NCI-H524 (cell line): ENCODE measurements at places on chromosomes 16 and 17.

DNA sequence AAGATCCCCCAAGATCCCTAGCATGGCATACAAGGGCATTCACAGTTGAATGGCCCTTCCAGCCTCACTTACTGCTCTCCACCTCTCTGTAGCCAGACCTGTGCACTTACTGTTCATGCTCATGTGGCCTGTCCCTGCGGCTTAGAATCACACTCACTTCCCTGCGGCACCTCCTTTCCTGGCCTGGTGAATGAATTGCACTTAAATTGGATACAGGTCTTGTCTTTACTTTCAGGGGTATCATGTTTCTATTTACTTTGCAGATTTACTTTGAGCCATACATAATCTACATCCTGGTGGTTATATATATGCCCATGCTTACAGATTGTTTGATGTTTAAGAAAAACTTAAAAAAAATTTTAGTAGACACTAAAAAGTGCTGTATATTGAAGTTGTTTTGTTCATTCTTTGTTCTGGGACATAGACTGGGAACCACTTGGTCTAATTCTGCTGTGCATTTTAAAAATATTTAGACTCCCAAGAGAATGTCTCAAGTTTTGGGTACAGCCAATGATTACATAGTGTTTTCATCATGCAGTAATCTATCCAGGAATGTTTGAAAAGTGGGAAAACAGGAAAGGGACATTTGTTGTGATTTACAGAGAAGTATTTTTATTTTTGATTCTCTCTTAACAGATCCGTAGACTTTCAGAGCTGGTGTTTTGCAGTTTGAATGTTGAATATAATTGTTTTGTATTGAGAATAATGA lies 63.9 kb downstream of the NUP88 start:
- DNase-seq, result peak; percentile 4

- DNase-seq, result no peak
These were observed 729 bp downstream of the ADORA2B start for GRCh38 chr17:15945527-15946191.

GRCh38 chr17:64158831-64159590 lies 29.1 kb upstream of the ERN1 start:
- DNase-seq, result no peak

GRCh38 chr16:65547772-65548446 lies 426.0 kb upstream of the CDH11 start:
- no peak for DNase-seq

DNA sequence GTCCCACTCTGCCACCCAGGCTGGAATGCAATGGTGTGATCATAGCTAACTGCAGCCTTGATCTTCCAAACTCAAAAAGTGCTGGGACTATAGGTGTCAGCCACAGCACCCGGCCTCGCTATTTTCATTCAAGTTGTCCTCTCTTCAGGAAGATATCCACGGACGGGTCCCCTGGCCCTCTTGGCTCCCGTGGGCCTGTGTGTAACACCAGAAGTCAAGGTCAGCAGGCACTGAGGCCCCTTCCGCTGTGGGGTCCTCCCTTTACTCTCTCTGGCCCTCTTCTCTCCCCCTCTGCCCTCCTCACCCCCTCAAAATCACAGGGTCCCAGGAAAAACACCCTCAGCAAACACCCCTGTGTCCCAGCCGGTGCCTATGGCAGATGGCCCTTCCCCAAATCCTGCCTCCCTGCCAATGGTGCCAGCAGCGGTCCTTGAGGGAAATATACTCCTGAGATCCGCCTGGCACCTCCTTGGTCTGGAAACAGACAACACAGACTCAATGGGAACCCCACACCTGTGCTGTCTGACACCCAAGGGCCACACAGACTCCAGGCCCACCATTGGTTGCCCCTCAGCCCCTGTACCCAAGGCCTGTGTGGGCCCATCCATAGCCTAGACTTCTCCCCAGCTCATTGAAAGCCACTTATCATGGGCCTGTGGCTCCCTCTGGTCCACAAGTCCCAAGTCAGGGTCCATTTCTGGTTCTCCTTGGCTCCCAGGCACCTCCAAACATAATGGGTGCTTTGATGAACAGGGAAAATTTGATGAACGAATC lies 221.5 kb downstream of the ZNF423 start:
- no peak for DNase-seq

GRCh38 chr17:62178579-62178978 lies 113.5 kb upstream of the MED13 start:
- DNase-seq, result no peak

GRCh38 chr16:58628845-58629732 lies 537 bp downstream of the CNOT1 start:
- DNase-seq, result peak; percentile 44

GRCh38 chr16:8694795-8695728 lies 20.6 kb downstream of the ABAT start:
- peak; percentile 56 for DNase-seq

- no peak for DNase-seq
These were observed 50.2 kb downstream of the WSB1 start for GRCh38 chr17:27343977-27344607.

GRCh38 chr16:2804728-2805127 lies 6.5 kb downstream of the PRSS41 start:
- DNase-seq, result no peak

DNA sequence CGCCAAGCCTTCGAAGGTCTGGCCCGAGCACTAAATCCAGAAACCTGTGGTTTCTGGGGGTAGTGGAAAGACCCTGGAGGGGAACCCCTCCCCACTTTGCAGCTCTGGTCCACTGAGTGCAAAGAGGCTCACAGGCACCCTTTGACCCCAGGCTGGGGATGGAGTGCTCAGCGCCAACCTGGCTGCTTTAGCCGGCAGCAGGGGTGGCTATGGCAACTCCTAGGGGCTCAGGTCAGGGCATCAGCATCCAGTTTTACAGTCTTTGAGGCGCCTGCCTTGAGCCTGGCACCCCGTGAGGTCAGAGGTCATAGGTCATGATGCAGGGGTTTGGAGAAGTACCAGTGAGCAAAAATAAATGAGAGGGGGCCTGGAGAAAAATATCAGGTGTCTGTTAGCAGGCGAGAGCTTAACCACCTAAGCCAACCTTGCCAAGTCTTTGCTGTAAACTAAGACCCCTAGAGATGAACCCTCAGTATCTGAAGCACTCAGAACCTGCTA lies 17.9 kb downstream of the CA7 start:
- DNase-seq, result no peak

DNA sequence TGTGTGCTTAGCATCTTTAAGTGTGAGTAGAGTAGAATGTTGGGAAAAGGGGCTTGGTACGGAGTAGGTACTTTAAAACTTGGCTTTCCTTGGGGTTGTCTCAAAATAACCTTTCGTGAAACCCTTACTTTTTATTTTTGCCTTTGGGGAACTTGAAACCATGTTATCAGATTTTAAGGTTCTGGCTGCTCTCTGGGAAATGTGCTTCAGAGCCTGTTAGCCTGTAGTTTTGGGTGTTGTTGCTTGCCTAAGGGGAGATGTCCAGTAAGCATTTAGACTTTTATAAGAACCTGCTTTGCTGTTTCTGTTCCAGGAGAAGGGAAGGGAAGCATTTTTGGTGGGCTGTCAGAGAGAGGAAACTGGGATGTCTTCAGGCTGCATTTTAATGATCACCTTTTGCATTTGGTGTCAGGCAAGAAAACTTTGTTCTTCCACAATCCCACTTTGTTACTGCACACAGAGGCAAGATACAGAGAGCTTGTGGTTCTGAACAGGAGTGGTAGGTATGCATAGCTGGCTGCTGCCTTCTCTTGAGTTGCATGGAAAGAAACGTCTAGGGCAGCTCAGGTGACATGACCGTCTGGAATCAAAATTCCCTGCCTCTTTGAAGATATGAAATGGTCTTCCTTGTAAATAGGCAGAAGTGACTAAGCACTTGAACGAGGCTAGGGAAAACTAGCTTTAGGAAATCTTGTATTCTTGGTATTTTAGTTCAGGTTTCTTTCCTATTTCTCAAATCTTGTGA lies 1.7 kb downstream of the RABEP1 start:
- DNase-seq, result peak; percentile 43

- DNase-seq, result no peak
These were observed 621.8 kb upstream of the ZFHX3 start for GRCh38 chr16:73669535-73670274.

- no peak for DNase-seq
These were observed 54.2 kb downstream of the WIPI1 start for GRCh38 chr17:68403122-68403521.

DNA sequence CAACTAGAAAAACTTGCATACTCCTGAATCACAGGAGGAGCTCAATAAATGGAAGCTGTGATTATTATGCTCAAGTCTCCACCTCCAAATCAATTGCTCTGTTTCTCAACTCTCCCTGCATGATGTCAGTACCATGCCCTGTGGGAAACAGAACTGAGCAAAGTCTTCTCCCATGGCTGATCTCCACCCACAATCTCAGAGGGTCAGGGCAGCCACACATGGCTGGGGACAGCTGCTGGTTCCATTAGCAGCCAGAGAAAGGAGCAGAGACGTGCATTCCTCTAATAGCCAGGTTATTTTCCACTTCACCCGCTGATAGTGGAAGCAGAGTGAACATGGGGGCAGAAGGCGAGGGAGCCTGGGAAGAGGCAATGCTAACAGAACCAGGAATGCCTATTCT lies 85.5 kb upstream of the TMEM132E start:
- no peak for DNase-seq

- no peak for DNase-seq
These were observed 41.2 kb downstream of the NFATC3 start for GRCh38 chr16:68126395-68126794.

DNA sequence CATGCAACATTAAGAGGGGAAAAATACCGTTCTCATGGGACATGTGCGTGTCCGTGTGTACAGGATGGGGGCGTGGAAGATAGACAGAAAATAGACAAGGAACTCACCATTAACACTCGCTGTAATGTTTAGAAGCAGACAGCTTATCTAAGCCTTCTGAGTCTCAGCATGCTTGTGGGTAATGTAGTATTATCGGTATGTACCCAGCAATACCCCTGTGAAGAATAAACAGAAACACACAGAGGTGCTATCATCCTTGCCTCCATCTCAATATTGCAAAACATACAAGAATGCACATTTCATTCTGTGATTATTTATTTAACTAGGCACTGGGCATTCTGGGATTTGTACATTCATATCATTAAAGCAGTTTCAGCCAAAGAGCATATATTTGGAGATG lies 42.0 kb upstream of the RBFOX1 start:
- no peak for DNase-seq

- no peak for DNase-seq
These were observed 16.9 kb upstream of the HOXB9 start for GRCh38 chr17:48642843-48643696.

- DNase-seq, result no peak
These were observed 12.4 kb downstream of the CMTR2 start for GRCh38 chr16:71276589-71277334.

DNA sequence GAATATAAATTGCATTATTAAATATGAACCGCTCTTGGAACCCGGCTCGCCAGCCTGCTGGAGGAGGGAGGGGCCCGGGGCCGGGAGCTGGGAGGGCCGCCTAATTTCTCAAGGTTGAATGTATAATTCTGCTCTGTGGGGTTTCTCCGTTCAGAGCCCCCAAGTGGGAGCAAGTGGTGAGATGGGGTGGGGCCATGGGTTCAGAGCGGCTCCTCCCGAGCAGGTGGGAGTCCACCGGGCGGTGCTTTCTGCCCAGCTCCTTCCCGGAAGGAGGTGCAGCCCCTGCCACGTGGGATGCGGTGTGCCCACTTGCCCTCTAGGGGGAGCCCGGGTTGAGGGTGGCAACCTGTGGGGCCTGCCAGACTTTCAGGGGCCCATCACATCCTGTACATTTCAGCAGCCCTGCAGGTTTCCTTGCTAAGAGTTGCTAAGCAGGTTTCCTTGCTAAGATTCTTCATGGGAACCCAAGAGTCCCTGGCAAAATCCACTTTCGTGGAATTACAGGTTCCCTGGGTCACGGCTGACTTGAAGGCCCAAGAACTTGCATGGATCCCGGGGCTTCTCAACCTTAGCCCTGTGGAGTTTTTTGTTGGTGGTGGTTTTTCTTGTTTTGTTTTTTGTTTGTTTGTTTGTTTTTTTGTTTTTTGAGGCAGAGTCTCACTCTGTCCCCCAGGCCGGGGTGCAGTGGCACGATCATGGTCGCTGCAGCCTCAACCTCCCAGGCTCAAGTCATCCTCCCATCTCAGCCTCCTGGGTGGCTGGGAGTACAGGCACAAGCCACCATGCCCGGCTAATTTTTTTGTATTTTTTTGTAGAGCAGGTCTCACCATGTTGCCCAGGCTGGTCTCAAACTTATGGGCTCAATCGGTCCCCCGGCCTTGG lies 196.7 kb upstream of the GSE1 start:
- DNase-seq, result peak; percentile 85

DNA sequence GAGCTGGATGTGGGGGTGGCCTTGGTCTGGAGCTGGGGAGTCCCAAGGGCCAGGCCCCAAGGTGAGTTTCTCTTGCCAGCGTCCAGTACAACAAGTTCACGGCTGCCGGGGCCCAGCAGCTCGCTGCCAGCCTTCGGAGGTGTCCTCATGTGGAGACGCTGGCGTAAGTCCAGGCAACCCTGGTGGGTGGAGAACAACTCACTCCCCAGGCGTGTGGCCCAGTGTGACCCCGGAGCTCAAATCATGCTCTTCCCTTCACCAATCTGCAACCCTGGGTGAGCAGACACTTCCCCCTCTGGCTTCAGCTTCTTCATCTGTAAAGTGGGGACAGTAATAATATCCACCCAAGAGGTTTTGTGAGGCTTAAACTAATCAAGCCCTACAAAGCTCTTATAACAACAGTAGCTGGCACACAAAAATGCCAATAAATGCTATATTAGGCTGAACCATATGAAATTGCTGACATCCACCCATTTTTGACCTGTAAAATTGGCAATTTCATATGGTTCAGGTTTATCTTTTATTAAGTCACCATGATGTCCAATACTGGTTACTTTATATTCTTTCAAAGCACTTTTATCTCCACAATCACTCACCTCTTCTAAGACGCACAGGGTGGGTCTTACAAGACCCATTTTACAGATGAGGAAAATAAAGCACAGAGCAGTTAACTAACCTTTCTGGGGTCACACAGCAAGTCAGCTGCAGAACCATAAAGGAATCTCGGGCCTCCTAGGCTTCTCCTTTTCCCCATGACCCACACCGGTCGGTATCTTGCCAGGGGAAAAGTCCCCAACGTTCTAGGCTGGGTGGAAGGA lies 19.7 kb downstream of the DEXI start:
- DNase-seq, result no peak

DNA sequence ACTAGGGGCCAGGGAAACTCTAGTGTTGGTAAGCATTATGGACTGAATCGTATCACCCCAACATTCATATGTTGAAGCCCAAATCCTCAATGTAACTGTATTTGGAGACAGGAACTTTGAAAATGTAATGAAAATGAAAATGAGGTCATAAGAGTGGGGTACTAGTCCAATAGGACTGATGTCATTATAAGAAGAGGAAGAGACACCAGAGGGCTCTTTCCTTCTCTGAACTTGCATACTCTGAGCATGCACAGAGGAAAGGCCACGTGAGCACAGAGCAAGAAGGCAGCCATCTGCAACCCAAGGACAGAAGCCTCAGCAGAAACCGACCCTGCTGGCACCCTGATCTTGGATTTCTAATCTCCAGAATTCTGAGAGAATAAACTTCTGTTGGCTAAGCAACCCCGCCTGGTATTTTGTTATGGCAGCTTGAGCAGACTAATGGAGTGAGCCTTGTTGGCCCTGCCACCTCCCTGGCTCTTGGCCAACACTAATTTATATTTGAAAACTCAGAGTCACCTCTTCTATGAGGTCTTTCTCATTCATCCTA lies 273.4 kb downstream of the NTN1 start:
- no peak for DNase-seq

GRCh38 chr16:88331989-88332920 lies 50.5 kb upstream of the ZNF469 start:
- DNase-seq, result no peak
